Transverse colon (tissue), 4 donors: ENCODE measurements at places on chromosomes 2 and 18. TPM values are rescaled to one million over a fixed set of nuclear protein-coding genes. Genes with fewer than 3 reads are reported as not detected.

DSG4 gene
- not detected for total RNA-seq

EFHD1 gene
- total RNA-seq: 6.1 TPM

GRCh38 chr18:69590150-69590549, 189.5 kb downstream of the DOK6 start:
- DNase-seq: no peak

SCN2A gene
- 0.32 TPM for total RNA-seq

- no peak for DNase-seq
These were observed 62.1 kb upstream of the ZNF516 start for GRCh38 chr18:76557026-76557575.

DNA sequence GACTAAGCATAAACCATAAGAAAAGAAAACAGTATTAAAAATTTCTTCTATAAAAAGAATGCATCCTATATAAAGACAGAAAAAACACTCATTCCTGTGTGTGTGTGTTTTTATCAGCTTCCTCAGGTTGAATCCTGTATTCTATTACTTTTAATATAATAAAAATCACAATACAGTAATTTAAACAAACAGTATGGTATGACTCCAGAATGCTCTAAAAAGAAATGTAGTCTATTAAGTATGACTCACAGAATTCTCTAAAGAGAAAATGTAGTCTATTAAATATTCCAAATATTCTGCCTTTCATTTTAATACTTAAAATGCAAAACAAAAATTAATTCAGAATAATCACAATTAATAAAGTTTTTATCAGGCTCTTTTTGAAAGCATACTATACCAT, 19.8 kb downstream of the CCDC88A start:
- DNase-seq: no peak

- DNase-seq: no peak
These were observed 640.8 kb downstream of the DPP10 start for GRCh38 chr2:115083225-115083624.

VIL1 gene
- 177 TPM for total RNA-seq

RGPD3 gene
- total RNA-seq: 0.75 TPM

GRCh38 chr2:27095745-27096651, 9.4 kb downstream of the KHK start:
- peak; percentile 55 for DNase-seq

RETREG2 gene
- total RNA-seq: 79.9 TPM

DNA sequence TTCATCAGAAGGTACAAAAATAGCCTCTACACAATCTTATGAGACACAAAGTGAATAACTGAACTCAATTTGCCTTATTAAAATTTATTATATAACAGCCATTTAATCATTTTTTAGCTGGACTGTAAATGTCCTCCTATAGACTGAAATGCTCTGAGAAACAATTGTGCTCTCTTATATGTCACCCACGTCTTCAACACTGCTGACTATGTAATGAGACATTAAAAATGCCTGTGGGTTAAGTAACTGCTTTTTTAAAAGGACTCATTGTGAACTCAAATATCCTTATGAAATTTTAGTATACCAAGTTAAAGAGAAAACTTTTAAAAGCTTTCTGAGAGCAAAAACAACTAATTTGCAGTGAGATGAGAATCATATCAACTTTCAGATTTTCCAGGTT, 10.4 kb upstream of the GALNT1 start:
- DNase-seq: no peak

GRCh38 chr18:24176727-24177416, 38.0 kb downstream of the CABYR start:
- DNase-seq: peak; percentile 71

DNA sequence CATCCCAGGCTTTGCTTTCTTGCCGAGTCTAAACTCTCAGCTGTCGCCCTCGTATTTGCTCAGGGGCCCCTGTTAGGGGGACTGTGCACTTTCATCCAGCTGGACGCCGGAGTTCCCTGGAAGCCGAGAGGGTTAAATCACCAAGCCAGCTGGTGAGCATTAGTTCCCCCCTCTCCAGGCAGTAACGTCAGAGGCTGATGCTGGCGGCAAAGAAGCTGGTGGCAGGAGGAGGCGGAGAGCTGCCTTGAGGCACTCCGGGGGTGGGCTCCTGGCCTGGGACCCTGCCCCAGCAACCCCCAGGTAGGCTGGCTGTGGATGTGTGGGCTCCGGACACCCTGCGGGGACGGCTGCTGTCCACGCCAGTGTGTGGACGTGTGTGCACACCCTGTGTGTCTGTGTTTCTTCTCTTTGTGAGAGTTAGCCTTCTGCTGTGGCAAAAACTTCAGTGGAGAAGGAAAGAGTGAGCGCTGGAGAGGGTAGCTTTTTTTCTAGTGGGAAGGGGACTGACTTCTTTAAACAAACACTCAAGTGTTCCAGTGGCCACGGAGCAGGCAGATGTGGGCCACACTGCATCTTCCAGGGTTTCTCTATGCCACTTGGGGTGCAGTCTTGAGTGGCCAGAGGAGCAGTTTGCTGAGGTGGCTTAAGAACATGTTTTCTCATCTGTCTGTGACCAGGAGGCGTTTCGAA, 84.7 kb downstream of the GLI2 start:
- peak; percentile 31 for DNase-seq

GRCh38 chr18:36415625-36416024, 118.1 kb downstream of the FHOD3 start:
- DNase-seq: no peak

GRCh38 chr18:515156-515815, 14.8 kb upstream of the COLEC12 start:
- no peak for DNase-seq

DNA sequence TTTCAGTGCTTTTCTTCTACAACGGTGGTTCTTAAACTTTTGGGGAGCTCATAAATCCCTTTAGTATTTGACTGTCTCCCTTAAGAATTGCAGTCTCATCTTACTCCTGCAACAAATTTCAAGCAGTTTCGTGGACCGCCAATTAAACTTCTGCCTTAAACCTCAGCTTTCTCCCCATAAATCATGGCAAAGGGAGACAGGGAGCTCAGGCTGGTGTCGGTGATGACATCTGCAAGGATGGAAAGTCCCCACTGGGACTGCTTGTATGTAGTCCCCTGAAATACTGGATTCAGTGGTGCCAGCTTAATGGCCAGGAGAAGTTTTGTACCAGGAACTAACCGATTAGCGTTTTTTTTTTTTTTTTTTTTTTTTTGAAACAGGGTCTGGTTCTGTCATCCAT, 148.7 kb upstream of the ITGA6 start:
- no peak for DNase-seq

- no peak for DNase-seq
These were observed 301.8 kb downstream of the XIRP2 start for GRCh38 chr2:167190053-167190452.
